ENCODE measurements at places on chromosomes 5 and 9.

DNA sequence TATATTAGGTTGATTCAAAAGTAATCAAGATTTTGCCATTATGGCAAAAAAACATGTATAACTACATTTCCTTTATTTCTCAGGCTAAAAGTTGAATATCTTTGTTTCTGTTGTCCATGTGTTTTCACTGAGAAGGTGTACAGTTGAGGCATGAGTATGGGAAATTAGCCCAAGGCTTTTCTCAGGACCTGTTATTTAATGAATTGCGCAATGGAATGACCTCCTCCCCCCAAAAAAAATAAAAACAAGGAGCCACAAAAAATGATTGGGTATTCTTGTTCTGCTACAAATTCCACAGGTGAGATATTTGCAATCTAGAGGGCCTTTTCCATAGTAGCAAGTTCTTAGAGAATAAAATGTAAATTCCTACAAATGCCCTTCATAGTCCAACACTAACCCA is 186.8 kb downstream of the TRPM3 start:
- DNase-seq, result no peak

DNA sequence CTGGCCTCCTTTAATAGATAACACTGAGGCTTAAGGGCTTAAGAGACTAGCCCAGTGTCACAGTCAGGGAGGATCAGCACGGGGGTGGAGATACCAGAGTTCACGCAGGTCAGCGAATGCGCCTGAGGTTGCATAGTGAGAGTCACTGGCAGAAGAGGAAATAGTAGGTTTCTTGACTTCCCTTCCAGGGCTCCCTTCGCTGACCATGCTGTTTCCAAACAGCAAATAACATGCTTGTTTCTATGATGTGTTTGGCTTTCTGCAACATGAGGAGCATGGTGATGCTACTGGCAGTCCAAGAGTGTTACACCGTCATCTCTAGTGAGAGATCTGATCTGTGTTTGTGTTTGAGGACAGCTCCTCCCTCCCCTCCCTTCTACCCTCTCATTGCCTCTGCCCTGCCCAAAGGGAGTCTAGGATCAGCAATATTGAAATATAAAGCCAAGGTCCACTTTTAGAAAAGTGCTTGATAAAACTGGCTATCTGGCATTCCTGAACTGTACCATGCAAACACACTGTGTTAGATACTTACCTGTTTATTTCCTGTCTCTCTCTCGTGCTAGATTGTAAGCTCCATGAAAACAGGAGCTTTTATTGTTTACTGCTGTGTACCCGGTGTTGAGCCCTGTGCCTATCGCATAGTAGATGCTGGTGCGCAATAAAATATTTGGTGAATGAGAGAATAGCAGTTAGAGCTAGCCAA is 12.3 kb downstream of the TLE4 start:
- no peak for DNase-seq

- DNase-seq, result no peak
These were observed 19.4 kb upstream of the FBP2 start for GRCh38 chr9:94613003-94613402.

GRCh38 chr9:133572821-133573361 is 36.3 kb downstream of the FAM163B start:
- no peak for DNase-seq

DNA sequence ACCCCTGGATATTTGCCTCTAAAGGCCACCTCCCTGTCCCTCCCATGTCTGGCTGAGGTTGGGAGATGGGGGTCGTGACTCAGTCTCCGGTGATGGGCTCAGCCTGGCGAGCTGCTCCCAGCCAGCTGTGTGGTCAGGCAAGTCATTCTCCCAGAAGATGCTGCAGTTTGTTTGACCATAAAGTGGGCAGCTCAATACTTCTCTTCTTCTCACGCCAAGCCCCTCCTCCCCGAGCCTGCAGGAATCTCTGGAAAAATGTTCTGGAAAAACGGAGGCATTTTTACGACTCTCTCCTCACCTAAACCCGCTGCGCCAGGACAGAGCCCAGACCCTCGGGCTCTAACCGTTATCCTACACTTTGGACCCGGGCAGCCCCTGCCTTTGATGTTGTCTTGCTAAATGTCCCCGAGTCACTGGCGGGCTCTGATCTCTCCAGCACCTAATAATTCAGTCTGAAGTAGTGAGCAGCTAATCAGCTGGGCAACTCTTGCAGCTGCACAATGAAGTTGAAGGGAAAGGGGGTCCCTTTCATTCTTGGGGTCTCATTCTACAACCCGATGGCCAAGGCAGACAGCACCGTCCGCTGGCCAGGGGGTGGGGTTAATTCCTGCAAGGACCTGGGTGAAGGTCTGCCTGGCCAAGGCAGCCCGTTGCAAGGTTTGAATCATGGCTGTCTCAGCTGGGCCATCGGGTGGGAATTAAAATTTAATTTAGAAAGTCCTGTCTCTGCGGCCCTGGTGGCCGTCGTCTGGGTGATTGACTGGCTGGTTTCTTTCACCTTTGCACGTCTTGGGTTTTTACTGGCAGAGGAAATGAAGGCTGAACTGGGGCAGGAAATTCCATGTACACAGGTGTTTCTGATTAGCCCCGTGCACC is 12.3 kb downstream of the DCANP1 start:
- no peak for DNase-seq

DNA sequence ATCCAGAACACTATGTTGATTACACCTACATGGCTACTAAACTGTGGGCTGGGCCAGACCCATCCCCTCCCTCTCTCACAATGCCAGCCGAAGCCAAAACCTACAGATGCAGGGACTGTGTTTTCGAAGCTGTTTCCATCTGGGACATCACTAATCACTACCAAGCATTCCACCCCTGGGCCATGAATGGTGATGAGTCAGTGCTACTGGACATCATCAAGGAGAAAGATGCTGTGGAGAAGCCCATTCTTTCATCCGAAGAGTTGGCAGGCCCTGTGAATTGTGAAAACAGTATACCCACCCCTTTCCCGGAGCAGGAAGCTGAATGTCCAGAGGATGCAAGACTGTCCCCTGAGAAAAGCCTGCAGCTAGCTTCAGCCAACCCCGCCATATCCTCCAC is 65.0 kb downstream of the ZNF462 start:
- no peak for DNase-seq

All from stimulated activated CD8-positive, alpha-beta memory T cell treated with anti-CD3 and anti-CD28 coated beads, Interleukin-4, amount 100 ng/mL, for 1 hour (primary cell).